Ecto neural progenitor cell (in vitro differentiated cells): ENCODE measurements at places on chromosomes 7 and 10.

- DNase-seq, result no peak
Measured at GRCh38 chr7:96991546-96992191, 13.7 kb upstream of the DLX6 start.

- no peak for DNase-seq
Measured at GRCh38 chr10:4154191-4154715, 369.2 kb upstream of the KLF6 start.

DNA sequence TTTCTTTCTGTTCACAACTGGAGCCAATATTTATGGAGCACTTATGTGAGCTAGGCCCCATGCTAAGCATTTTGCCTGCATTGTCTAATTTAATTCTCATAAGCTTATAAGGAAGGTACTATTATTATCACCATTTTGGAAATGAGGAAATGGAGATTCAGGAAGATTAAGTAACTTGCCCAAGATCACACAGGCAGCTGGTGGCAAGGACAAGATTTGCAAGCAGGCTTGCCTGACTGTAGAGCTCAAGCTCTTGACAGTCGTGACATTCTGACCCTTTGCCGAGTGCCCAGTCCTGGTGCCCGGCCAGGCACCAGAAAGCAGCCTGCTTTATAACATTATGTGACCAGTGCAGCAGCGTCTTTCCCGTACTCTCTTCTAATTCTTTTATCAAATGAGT is 38.2 kb downstream of the WNT2 start:
- DNase-seq, result no peak

DNA sequence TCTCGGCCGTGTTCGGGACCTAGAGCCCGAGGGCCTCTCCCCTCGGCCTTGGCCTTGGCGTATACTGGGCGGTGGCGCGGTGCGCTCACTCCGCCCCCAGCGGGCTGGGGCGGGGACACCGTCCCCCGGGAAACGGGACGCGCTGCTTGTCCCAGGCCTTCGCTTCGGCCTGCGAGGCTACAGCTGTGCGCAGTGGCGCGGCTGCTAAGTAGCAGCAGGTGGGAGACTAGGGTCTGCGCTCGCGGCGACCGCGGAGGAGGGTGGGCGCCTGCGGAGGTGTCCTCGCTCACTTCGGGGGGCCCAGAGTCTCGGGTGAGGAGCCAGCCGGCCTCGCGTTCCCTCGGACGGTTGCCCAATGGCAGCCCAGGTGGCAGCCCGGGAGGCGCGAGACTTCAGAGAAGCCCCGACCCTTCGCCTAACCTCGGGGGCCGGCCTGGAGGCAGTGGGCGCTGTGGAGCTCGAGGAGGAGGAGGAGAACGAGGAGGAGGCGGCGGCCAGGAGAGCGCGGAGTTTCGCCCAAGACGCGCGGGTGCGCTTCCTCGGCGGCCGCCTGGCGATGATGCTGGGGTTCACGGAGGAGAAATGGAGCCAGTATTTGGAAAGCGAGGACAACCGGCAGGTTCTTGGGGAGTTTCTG is at the start of gene DNAH11:
Gene DNAH11, plus strand, starts transcription at position 149 of the 637 bp plus-strand sequence. Its CDS starts 207 bp downstream, at position 356.
- peak; percentile 79 for DNase-seq

- DNase-seq, result peak; percentile 84
Measured at GRCh38 chr7:73718905-73719805, at the start of gene STX1A. TSS of gene STX1A (minus strand) at chr7:73719669. CDS start at chr7:73719631, 38 bp downstream.

GRCh38 chr10:72334196-72334824 is 20.4 kb downstream of the DNAJB12 start:
- peak; percentile 84 for DNase-seq

DNA sequence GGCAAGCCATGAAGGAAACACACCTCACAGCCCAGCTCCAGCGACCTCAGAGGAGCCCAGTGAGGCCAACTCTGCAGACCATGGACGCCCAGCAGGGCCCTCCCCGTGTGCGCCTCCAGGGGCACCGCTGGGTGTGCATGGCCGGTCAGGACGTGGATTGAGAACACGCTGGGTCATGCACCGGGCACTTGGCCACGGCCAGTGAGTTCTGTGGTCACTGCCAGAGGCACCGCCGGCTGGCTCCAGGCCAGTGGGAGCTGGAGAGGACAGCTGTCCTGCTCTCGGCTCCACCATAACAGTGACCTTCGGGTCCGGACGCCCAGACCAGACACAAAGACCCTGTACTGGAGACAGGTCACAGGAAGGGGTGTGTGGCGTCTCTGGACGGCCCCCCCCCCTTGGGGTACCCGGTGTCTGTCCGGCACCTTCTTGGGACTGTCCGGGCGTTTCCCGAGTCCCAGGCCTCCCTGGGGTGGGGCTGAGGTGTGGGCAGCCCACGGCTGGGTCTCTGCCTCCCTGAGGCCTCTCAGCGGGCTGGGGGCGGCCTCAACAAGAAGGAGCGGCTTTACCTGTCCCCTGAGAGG is 50.4 kb upstream of the NKX6-2 start:
- peak; percentile 47 for DNase-seq

GRCh38 chr10:6108072-6108471 is 19.2 kb downstream of the RBM17 start:
- DNase-seq, result no peak

DNA sequence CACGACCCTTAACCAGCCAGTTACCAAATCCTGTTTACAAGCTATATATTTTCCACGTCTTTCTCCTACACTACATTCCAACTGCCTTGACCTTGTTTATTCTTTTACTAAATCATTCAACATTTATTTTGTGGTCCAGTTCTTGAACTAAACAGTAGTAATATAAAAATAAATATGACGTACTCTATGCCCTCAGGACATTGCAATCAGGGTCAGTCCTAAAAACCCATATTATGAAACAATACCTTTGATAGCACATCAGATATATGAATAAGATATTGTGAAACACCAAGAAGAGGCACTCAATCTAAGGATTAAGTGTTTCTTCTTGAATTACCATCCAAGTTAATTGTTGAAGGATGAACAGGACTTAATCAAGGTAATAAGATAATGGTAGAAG is 52.5 kb upstream of the WNT16 start:
- DNase-seq, result no peak

DNA sequence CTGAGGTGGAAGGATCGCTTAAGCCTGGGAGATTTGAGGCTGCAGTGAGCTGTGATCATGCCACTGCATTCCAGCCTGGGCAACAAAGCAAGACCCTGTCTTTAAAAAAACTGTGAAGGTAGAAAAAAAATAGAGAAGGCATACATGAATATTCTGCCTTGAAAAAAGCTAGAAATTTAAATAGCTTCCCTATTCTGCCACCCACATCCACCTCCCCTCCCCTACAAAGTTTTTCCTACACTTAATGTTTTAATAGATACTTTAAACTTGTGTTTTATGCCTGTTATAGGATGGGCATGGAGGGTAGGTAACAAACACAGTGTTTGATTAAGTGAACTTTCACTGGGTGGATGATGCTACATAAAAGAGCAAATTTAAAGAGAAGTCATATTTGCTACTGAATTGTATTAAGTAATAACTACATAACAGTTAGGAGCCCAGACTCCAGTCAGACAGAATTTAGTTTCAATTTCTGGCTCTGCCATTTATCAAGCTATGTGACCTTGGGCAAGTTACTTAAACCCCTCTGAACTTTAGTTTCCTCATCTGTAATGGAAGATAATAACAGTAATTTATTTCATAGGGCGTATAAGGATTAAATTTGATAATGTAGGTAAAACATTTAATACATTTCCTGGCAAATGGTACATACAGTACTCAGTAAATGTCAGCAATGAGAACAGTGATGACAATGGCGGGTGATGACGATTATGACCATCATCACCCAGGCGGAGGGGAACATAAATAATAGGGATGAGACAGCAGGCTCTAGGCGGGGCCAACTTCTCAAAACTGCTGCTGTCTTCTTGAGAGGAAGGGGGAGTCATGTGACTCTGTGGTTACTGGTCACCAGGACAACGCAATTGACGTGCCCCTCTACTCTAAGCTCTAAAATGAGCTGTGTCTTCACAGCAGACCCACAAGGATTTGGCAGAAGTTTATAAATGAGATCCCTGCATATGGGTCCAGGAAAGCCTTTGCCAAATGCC is 15.8 kb downstream of the DNMBP start:
- DNase-seq, result no peak

GRCh38 chr10:29554660-29555059 is 80.1 kb downstream of the SVIL start:
- no peak for DNase-seq

GRCh38 chr10:29623797-29624196 is 11.0 kb downstream of the SVIL start:
- no peak for DNase-seq

DNA sequence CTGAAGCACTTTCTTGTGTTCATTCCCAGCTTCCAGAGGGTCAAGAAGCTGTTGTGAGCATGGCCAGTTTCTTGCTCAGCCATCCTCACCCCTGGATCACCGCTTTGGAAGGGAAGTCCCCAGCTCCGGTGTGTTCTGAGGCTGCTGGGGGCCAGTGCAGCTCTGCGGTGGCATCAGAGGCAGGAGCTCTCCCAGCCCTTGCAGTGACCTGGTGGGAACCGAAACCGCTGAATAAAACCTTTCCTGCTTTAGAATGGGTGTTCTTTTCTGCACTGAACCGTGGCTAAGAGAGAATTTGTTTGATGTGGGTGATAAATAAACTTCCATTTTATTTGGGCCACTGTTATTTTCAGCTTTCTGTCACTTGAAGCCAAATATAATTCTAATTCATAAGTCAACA is 450.9 kb upstream of the VSTM2A start:
- DNase-seq, result no peak

DNA sequence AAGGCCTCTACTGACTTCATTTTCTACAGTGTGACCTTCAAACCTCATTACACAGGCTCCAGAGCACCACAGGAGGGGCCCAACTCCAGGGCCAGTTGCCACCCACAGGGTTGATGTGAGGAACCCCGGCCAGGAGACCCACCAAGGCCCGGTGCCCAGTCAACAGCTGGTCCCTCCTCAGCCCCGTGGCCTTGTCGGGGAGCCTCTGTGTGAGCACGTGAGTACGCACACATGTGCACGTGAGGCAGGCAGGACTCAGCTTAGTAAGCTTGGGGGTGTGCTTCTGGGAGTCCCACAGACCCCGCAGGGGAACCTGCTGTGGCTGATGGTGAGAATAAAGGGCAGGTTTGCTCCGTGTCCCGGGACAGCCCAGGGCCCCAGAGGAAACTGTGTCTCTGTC is 104.5 kb downstream of the VIPR2 start:
- peak; percentile 37 for DNase-seq

GRCh38 chr7:149223761-149224160 is 15.7 kb upstream of the ZNF212 start:
- DNase-seq, result no peak

GRCh38 chr10:24597426-24597825 is 126.3 kb downstream of the ARHGAP21 start:
- DNase-seq, result no peak

DNA sequence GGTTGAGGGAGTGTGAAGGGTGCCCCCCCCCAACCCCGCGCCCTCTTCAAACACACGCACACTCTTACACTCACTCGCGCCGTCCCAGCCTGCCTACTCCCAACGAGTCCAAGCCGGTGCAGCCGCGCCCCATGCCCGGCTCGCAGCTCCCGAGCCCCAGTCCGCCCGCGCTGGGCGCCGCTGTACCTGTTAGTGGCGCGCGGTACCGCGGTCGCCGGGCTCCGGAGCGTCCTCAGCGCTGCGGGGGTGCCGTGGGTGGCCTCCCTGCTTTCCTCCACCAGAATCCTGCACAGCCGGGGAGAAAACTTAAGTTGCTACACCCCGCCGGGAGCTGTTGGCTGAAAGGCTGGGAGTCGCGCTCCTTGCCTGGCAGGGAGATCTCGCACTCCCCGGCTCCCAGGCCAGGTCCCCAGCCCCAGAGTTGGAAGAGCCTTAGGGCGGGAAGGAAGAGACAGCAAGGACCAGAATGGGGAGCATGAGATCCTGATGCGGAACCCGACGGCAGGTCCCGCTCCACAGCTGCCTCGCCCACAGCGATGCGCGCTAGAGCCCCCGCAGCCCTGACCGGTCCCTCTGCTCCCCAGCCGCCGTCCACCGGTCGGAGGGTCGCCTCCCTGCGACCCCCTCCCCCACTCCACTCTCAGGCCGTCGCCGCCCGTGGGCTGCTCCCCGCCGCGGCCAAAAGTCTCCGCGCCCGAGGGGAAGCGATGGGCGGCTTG is 863 bp downstream of the ST8SIA6 start:
- peak; percentile 76 for DNase-seq

DNA sequence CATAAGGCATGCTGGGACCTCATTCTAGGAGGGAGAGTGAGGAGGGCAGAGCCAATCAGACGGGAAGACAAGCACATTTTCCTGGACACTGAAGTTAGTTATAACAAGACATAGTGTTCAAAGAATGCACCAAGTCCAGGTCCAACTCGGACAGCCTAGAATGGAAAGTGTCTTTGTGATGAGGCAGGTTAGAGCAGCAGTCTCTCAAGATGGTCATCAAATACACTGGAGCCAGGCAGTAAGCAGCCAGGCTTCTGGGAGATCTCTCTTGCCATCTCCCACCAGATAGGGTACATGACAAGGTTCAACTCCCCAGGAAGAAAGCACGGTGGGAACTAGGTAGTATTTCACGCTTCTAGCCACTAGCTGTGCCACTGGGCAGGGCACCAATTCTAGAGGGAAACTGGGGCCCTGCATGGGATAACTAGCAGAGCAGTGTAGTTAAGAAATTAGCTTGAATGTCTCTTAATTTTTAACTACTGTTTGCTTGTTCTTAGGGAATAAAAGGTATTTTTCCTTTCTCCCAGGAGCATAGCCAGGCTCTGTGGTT is 7.6 kb upstream of the GPAM start:
- no peak for DNase-seq

DNA sequence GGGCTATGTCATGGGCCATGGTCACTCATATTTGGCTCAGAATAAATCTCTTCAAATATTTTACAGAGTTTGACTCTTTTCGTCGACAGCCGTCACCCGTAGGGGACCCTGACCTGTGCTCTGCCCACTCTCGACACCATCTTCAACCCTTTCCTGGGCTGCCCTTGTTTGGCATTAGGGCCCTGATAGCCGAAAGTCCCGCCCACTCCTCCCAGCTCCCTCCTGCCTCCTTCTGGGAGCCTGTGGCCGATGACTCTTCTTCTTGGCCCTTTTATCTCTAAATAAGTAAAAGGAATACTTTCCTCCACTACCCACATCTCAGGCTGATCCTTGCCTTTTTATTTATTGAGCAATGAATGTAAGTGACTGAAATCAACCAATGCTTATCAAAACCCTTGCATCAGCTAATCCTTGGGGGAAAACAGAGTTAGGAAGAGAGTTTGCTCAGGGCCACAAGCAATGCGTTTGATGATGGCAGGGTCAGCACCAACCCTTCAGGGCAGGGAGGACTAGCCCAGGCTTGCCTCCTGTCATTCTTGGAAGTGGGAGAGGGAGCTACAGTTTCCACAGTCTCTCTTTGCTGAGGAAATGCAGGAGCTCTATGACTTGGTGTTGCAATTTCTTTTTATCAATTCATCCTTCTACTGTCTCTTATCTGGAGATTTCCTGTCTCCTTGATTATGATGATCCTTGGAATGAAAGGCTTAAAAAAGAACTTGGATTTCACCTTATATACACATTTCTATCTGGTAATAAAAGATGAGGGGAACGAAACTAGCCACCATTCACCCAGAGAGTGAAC is 218.2 kb upstream of the PODXL start:
- DNase-seq, result no peak
